ENCODE measurements at places on chromosomes 5 and 9. TPM values are rescaled to one million over a fixed set of nuclear protein-coding genes. Genes with fewer than 3 reads are reported as not detected.

DNA sequence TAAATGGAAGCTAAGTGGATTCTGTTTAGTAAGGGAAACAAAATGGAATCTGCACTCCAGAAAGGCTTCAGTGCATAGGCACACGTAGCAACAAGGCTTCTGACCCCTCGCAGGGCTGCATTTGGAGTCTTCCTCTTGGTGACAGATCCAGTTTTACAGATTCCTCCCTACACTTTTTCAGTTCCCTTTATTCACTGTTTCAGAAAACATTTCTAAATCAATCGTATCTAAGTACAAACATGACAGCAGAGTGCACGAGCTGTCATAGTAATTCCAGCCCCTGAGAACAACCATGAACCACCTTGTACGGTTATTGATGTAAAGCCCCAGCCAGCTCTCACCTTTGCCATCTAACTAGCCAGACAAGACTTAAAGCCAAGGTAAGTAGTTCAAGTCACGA, 491.6 kb downstream of the SEMA5A start:
- no peak for DNase-seq

DNA sequence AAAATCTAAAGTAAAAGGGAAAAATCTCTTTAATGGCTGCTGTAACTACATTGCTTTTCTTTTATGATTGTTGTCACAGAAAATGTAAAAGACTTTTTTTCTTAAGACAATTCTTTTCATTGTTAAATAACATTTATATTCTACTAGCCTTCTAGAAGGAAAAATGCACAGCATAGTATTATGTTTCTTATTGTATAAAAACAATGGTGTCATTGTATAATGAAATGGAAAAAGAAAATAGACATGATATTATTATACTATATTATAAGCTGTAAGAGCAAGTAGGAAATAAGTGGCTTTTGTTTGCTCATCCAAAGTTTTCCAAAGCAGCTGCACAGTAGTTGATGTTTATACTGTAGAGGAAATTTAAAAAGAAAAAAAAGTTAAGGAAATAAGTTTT, 1021.7 kb downstream of the EFNA5 start:
- no peak for DNase-seq

- DNase-seq = no peak
Observed at GRCh38 chr9:112863746-112864145, 26.9 kb downstream of the SLC46A2 start.

GRCh38 chr5:160657622-160658458, 194.2 kb downstream of the ATP10B start:
- no peak for DNase-seq

The HMGCS1 gene
- polyA plus RNA-seq = 51.0 TPM

DNA sequence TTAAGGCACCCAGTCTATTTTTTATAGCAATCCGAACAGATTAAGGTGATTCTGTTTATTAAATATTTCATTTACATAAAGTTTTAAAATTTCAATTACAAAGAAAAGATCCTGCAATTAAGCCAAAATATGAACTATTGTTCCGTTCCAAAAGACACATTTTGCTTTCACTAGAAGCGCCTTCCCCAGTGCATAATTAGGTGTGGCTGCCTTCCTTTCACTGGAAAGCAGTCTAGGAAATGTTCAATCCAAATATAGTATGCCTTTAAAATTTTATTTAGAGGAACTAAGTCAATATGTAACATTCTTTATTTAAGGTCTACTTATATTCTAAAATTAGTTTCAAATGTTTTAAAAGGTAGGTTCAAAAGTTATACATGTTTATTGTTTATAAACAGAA, 7.6 kb downstream of the CTNNAL1 start:
- no peak for DNase-seq

DNA sequence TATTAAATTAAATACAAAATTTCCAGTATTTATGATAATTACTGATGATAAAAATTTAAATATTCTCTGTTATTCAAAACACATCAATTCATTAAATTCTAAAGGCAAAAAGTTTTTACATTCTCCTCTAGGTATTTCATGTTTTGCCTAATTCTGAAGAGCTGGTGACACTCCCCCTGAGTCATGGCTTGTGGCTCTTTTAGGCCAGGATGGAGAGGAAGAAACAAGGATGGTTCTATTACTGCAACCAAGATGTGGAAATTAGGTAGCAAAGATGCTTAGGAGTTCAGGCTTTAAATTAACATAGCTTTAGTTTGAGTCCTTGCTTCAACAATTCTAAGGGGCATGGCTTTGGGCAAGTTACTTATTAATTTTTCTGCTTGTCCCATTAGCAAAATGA, 1295.8 kb downstream of the EFNA5 start:
- no peak for DNase-seq

DNA sequence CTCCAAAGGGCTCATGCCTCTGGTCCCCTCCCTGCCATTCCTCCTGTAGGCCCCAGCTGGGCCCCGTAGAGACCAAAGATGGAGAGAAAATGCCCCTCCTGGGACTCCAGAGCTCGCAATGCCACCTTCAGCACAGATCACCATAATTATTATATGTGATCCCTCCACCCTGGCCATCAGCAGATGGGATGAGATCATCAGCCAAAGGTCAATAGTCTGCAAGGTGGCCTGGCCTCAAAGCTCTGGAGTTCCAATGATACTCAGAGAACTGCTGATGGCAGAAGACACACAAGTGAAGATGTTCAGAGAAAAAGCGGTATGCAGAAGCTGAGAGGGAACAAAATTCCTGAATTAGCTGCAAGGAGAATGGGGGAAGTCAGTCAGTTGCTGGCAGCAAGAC, 5.0 kb downstream of the RPP25L start:
- DNase-seq = no peak

- no peak for DNase-seq
Observed at GRCh38 chr5:170471551-170472178, 32.2 kb upstream of the KCNIP1 start.

- DNase-seq = no peak
Observed at GRCh38 chr5:171107669-171108068, 201.4 kb upstream of the TLX3 start.

The EGFLAM gene
- polyA plus RNA-seq = 12.3 TPM

The PCDHB4 gene
- polyA plus RNA-seq = 2.2 TPM

GRCh38 chr9:33850677-33851076, 33.7 kb downstream of the UBE2R2 start:
- DNase-seq = no peak

DNA sequence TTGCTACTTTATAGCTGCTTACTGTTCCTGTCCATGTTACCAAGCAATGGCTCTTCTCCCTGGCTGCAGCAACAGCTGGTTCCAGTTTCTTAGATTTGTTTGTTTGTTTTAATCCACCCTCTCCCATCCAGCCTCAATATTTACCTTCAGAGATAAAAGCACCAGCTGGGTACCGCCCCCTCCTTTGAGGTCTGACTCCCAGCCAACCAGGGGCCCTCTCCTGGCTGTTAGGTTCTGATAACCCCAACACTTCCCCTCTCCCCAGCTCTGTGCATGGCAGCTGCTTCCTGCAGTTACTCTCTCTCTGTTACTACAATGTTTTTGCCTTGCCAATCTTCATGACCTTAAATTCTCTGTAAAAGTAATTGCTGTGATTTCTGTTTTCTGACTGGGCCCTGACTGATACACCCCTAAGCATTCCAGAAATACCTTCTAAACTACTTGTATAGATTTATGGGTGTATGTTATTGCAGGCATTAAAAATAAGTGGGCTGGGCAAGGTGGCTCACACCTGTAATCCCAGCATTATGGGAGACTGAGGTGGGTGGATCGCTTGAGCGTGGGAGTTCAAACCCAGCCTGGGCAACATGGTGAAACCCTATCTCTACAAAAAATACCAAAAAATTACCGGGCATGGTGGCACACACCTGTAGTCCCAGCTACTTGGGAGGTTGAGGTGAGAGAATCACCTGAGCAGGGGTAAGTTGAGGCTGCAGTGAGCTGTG, 2.6 kb upstream of the GCNT1 start:
- peak; percentile 55 for DNase-seq

The FOXD4L4 gene
- polyA plus RNA-seq = 0.11 TPM

DNA sequence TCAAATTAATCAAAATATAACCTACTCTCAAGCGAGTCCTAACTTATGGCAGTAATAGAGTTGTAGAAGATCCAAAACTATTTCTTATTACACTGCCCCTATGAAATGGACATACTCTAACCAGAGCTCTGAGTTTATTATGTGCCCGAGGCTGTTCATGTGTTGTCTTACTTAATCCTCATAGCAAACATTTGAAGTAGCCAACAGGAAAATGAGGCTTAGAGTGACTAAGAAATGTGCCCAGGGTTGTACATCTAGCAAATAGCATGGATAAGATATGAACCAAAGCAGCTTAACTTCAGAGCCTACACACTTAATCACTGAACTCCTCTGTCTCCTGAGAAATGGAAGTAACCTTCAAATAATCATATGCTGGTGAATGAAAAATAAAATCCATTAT, 1551.7 kb downstream of the MAT2B start:
- DNase-seq = no peak

The EDIL3 gene
- 43.5 TPM for polyA plus RNA-seq

Measured in left lung (tissue), 14 donors.